ENCODE measurements at places on chromosomes 4 and X.

GRCh38 chr4:140116442-140117104, 37.4 kb downstream of the MAML3 start:
- DNase-seq: no peak

GRCh38 chr4:47002580-47002979, 9.2 kb upstream of the GABRA4 start:
- DNase-seq: no peak

GRCh38 chr4:112145790-112146501, 692 bp downstream of the FAM241A start:
- peak; percentile 14 for DNase-seq

DNA sequence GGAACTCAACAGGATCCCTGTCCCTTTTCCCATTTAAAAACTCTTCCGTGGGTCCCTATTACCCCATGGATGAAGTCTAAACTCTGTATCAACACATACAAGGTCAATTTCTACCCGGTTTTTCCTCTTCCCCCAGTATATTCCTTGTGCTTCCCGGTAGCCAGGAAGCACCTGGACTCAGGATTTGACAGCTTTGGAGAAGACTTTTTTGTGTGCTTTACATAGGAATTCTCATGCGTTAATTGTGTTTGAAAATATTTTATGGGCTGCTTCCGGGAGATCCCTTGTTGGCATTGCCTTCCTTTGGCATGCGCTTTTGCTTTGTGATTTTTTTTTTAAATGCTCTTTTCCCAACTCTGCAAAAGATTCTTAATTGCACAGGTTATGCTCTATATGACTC, 7.2 kb downstream of the SMS start:
- no peak for DNase-seq

- no peak for DNase-seq
These were observed 211.5 kb upstream of the MID1 start for GRCh38 chrX:10831716-10832502.

- no peak for DNase-seq
These were observed 51.7 kb downstream of the TBCK start for GRCh38 chr4:106264331-106264728.

GRCh38 chrX:40476958-40477357, 103.8 kb upstream of the ATP6AP2 start:
- DNase-seq: no peak

GRCh38 chr4:77634132-77634785, 28.6 kb downstream of the CXCL13 start:
- DNase-seq: no peak

GRCh38 chr4:100285121-100285520, 94.9 kb upstream of the DDIT4L start:
- no peak for DNase-seq

DNA sequence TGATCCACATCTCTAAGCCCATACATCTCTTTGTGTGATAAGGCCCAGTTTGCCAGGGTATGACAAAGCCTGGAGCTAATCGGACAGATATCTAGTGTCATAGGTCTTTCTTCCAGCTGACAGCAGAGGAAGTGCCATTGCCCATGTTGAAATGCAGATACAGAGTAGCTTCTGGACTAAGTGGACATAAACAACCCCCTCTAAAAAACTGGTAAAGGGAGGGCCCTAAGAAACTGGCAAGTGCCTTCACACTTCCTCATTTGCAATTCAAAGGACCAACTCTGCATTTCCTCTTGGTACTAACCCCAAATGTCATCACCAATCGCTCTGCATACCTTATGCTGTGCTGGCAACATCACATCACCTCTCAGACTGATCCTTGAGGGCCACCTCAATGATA, 20.8 kb downstream of the ARHGEF6 start:
- no peak for DNase-seq

- no peak for DNase-seq
These were observed 69.7 kb downstream of the RPS6KA6 start for GRCh38 chrX:84118315-84118714.

DNA sequence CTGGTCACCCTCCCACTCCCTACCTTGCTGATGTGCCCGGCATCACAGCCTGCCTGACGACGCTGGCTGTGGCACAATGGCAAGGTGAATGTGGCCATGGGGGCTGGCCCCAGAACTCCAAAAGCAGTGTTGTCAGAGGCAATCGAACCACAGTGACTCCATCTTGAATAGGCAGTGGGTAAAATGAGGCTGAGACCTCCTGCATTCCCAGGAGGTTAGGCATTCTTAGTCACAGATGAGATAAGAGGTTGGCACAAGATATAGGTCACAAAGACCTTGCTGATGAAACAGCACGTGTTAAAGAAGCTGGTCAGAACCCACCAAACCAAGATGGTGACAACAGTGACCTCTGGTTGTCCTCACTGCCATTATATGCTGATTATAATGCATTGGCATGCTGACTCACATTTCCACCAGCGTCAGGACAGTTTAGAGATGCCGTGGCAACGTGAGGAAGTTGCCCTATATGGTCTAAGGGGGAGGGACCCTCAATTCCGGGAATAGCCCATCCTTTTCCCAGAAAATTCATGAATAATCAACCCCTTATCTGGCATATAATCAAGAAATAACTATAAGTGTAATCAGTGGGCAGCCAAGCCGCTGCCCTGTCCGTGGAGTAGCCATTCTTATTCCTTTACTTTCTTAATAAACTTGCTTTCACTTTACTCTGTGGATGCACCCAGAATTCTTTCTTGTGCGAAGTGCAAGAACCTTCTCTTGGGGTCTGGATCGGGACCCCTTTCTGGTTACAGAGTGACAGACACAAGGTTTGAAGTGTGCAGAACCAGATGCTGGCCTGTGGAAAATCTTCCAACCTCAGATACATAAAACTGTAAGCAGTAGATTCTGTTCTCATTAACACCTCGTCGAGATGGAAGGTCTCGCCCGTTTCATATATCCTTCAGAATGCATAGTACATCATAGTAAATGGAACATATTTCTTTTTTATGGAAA, 26.8 kb upstream of the CLDN24 start:
- no peak for DNase-seq

DNA sequence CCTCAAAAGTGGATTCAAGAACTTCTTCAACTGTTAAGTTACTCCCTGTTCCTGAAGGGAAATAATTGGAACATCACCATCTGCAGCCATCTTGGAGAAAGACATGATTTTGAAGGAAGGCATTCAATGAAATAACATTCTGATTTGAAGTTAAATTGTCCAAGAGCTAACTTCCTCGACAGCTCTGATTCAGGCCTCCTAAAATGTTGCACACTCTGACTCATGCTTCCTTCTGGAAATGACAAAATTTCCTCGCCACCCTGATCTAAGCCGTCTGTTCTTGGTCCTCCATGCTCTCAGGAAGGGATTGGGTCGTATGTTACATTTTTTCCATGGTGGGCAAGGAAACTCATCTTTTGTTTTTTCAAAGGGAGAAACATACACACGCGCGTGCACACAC, 496.9 kb upstream of the DIPK2B start:
- no peak for DNase-seq

DNA sequence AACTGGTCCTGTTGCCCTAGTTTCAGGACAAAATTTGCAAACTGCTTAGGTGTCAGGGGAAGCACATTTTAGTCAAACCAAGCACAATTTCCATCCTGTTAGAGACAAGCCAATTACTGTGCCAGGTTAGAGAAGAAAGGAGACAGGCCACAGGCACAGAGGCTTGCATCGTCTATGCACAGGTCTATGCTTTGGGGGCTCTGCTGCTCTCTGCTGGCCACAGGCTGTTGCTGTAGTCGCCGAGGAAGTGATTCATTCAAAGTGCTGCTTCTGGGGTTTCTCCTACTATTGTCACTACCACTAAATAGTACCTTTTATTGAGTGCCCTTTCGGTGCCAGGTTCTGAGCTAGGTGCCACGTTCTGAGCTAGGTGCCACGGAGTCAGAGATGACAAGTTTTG, 45.5 kb downstream of the VGLL1 start:
- DNase-seq: peak; percentile 11
